ENCODE measurements at places on chromosomes 3 and 15.

GRCh38 chr3:178195824-178196223 lies 340.4 kb upstream of the KCNMB2 start:
- no peak for DNase-seq

- no peak for DNase-seq
These were observed 59.9 kb downstream of the CGNL1 start for GRCh38 chr15:57436166-57436565.

DNA sequence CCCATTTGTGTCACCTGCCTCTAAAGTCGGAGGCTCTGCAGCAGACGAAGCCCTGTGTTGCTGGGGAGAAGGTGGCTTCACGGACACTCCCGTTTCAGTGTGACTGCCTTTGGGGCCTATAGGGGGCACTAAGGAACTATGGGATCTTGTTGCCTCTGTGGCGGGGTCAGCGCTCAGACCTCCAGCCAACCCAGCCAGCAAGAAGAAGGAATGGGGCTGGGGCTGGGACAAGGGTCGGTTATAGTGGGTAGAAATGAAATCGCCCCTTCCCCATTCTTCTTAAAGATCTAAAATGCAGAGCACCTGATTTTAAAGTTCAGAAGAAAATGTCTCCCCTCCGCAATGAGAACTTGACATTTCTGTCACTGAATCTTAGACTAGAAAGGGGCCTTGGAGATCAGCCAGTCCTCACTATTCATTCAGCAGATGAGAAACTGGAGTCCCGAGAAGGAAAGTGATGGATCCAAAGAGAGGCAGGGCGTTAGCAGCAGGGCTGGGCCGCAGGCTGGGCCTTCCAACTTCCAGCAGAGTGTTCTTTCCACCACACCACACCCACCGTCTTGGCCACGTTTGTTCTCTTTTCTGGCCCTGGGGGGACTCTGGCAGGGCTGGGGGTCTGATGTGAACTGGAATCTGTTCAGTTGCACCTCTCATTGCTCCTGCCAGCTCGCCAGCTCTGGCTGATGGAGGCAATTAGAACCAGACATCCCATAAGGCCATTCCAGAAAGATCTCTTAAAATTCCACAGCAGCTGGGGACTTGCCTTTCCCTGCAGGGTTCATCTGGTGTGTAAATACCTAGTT lies 195.4 kb downstream of the OPA1 start:
- peak; percentile 67 for DNase-seq

- DNase-seq = no peak
These were observed 516.6 kb upstream of the KCNMB2 start for GRCh38 chr3:178019645-178020044.

- no peak for DNase-seq
These were observed 14.3 kb downstream of the KLHL25 start for GRCh38 chr15:85780225-85780985.

DNA sequence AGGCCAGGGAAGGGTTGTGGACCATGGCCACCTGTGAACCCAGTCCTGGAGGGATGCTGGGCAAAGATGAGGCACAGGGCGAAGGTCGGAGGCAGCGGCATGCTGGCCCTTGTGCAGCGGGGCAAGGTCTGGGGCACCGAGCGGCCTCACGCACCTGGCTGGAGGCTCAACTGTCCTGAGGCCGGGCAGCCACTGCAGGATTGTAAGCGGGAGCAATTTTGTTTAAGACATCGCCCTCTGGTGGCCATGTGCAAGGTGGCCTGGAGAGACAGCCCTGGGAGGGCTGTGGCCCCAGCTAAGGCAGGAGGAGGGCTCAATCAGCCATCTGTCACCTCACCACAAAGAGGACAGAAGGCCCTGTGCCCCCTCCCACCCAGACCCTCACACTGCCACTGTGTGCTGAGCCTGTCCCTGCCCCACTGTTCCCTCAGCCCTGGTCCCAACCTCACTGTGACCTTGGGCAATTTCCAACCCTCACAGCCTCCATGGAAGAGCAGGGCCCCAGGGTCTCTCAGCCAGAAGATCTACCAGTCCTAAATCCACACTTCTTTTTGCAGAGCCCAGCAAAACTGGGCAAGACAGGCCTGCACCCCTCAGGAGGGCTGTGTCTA lies 46.2 kb downstream of the TPRA1 start:
- peak; percentile 71 for DNase-seq

GRCh38 chr15:27336676-27337075 lies 365.7 kb downstream of the GABRG3 start:
- DNase-seq = no peak
